ENCODE measurements at places on chromosomes 11 and 22. TPM values are rescaled to one million over a fixed set of nuclear protein-coding genes. Genes with fewer than 3 reads are reported as not detected.

The MMP8 gene
- total RNA-seq = not detected

DNA sequence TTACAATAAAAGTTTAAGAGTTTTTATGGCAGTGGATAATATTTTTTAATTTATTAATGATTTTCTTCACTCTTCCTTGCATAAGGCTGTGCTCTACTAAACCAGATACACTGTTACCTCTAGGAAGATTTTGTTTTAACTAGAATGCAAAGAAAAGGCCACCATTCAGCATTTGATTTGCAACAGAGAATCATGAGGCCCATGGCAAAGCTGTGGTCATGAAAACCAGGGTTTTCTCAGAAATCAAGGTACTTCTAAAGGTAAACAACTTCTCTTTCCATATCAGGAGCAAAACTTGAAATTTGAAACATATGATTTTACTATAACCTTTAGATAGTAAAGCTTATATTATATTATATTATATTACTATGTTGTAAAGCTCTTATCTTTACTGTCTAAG is 94.4 kb downstream of the FAM76B start:
- DNase-seq = no peak
- H3K27ac ChIP-seq = no peak overlapping the region
- H3K4me1 ChIP-seq = no peaks in the 10 kb centered on the region
- H3K36me3 ChIP-seq = no peaks in the 10 kb centered on the region
- no peak overlapping the region for H3K4me3 ChIP-seq

DNA sequence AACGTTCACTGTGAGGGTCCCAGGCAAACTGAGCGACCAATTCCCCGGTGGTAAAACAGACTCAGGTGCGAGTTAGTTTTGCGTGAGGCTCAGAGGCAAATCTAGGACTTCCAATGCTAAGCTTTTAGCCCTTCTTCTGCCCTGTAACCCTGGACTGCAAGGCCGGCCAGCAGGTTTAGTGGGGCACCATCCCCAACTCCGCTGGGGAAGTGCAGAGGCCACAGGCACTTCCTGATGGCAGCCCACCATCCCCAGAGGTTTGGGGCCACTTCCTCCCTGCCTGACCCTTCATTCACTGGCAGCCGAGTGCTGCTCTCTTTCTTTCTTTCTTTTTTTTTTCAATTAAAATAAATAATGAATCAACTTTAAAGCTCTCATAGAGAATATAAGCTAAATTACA is 124.6 kb upstream of the B3GAT1 start:
- H3K4me1 ChIP-seq = no peaks in the 10 kb centered on the region
- no peak for DNase-seq
- no peaks in the 10 kb centered on the region for H3K36me3 ChIP-seq
- no peaks in the 10 kb centered on the region for H3K27me3 ChIP-seq
- no peak overlapping the region for H3K4me3 ChIP-seq

The HSPB2 gene
- total RNA-seq = not detected

The STIM1 gene
- 32.7 TPM for total RNA-seq

DNA sequence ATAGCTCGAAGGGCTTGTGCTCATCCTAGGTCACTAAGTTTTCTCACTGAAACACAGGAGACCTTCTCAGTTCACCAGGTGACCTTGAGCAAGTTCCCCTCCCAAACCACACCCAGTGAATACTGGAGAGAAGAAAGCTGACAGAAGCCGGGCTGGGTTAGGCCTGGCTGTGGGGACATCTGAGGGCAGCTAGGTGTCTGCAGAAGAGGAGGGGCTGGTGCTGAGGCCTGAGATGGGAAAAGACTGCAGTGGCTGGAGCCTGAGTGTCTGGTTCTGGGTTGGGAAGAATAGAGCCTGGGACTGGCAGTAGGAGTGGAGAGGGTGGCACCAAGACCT is 602 bp upstream of the INPP5J start:
- H3K36me3 ChIP-seq = no peaks in the 10 kb centered on the region
- H3K4me1 ChIP-seq = no peaks in the 10 kb centered on the region
- H3K27me3 ChIP-seq = no peaks in the 10 kb centered on the region
- DNase-seq = no peak
- H3K4me3 ChIP-seq = no peak overlapping the region
- no peak overlapping the region for H3K27ac ChIP-seq

- H3K27me3 ChIP-seq = no peaks in the 10 kb centered on the region
- no peaks in the 10 kb centered on the region for H3K36me3 ChIP-seq
- no peak overlapping the region for H3K27ac ChIP-seq
- no peaks in the 10 kb centered on the region for H3K4me1 ChIP-seq
Measured at GRCh38 chr11:27571154-27571810, 64.7 kb upstream of the LIN7C start.

The DBX1 gene
- total RNA-seq = not detected

- DNase-seq = no peak
- H3K27ac ChIP-seq = no peak overlapping the region
- no peaks in the 10 kb centered on the region for H3K36me3 ChIP-seq
- no peaks in the 10 kb centered on the region for H3K4me1 ChIP-seq
- no peak overlapping the region for H3K4me3 ChIP-seq
Measured at GRCh38 chr22:22187299-22187698, 57.3 kb upstream of the VPREB1 start.

The FOXRED2 gene
- total RNA-seq = 14.0 TPM

DNA sequence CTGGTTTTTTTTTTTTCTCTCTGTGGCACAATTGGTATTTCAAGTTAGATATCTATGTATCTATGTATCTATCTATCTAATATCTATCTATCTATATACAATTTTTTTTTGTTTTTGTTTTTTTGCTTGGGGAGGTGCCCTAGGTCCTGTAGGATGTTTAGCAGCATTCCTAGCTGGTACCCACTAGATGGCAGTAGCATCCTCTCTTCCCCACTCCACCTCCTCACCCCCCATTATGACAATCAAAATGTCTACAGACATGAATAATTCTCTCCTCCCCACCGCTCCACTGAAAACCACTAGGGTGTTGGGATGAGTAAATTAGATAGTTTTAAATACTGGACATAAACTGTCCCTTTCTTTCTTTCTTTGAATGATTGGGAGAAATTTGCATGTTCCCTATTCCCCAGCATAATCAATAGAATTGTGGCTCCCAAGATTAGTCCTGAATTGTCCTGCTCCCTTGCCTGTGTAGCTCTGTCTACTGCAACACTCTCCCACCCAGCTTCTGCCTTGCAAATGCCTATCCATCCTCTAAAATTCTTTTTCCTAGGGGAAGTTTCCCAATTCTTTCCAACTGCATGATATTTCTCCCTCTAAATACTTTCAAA is 1152.4 kb downstream of the LRRC4C start:
- H3K4me3 ChIP-seq = no peak overlapping the region
- H3K27ac ChIP-seq = no peak overlapping the region
- H3K27me3 ChIP-seq = no peaks in the 10 kb centered on the region
- DNase-seq = peak; percentile 64
- H3K36me3 ChIP-seq = no peaks in the 10 kb centered on the region
- H3K4me1 ChIP-seq = peaks cover 6% of the 10 kb centered on the region

DNA sequence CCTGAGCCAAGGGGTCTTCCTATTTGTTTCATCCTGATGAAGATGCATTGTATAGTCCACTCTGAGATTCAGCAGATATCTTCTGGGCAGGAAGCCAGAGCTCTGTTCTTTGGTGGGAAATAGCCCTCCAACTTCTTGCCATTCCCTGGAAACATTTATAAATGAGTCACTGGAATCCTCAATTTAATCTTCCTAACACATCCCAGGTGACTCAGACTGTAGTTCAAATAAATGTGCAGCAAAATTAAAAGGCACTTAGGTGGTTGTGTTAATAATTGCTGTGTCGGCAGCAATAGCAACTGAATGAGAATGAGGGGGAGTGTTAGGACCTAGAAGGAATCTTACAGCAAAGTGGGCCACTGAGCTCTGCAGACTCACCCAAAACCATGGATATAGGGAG is 108.6 kb downstream of the INSC start:
- no peaks in the 10 kb centered on the region for H3K36me3 ChIP-seq
- no peaks in the 10 kb centered on the region for H3K27me3 ChIP-seq
- no peaks in the 10 kb centered on the region for H3K4me1 ChIP-seq
- DNase-seq = no peak

DNA sequence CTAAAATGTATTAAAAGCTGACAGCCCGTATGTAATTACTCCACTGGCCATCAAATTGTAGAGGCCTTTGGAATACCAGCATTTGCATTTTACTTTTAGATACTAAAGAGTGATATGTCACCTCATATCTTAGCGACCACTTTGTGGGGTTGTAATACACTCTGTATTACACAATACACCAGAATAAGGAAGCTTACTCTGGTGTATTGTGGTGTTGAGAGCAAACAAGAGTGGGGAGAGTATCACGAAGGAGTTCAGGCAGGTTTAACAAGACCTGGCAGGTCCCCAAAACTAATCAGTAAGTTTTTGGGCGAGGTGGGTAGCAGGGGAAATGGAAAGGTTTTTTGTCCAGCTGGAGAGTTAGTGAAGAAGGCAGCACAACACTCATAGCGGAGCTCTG is 3.2 kb downstream of the NUP50 start:
- no peaks in the 10 kb centered on the region for H3K27me3 ChIP-seq
- no peak overlapping the region for H3K27ac ChIP-seq
- no peak overlapping the region for H3K4me3 ChIP-seq
- DNase-seq = no peak

The MIAT gene
- total RNA-seq = 0.53 TPM

DNA sequence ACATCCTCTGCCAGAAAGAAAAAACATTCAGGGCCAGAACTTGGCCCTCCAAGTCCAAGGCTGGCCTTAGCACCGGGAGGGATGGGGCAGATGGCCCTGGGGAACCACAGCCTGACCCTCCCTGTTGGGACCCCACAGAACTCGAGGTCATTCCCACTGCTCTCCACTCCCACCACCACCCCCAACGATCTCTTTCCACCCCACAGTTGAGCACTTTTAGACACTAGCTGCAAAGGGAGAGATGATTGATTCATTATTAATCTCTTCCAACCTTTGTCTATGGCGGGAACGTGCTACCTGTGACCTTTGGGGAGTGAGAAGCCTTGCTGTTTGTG is 869.7 kb downstream of the BRD1 start:
- H3K4me3 ChIP-seq = no peak overlapping the region
- H3K27me3 ChIP-seq = no peaks in the 10 kb centered on the region
- H3K4me1 ChIP-seq = no peaks in the 10 kb centered on the region
- H3K36me3 ChIP-seq = no peaks in the 10 kb centered on the region
- H3K27ac ChIP-seq = no peak overlapping the region
- DNase-seq = no peak

The ZNF280A gene
- not detected for total RNA-seq
